Liver (tissue), 10 donors: ENCODE measurements at places on chromosomes 16 and 17. TPM values are rescaled to one million over a fixed set of nuclear protein-coding genes. Genes with fewer than 3 reads are reported as not detected.

Gene FZD2
- 0.42 TPM for total RNA-seq

Gene TMC6
- 18.3 TPM for total RNA-seq

Gene ALOX12
- not detected for total RNA-seq

Gene MC1R
- total RNA-seq, result 0.19 TPM

Gene EXOC3L1
- 2.2 TPM for total RNA-seq

Gene LRRC46
- total RNA-seq, result under 0.01 TPM

Gene SSTR5
- total RNA-seq, result not detected

Gene CNTNAP4
- total RNA-seq, result 0.09 TPM

Gene ZACN
- total RNA-seq, result not detected

Gene KRTAP17-1
- total RNA-seq, result not detected

Gene MARCHF10
- total RNA-seq, result not detected

Gene ZNF747
- total RNA-seq, result 6.9 TPM

Gene CES4A
- total RNA-seq, result 1.6 TPM

Gene CCDC154
- not detected for total RNA-seq

Gene CCT6B
- 1.9 TPM for total RNA-seq

Gene SLC25A39
- 62.0 TPM for total RNA-seq

Gene PYCARD
- 35.9 TPM for total RNA-seq

Gene ASPHD1
- not detected for total RNA-seq

Gene KRTAP4-4
- not detected for total RNA-seq

Gene VAT1L
- 0.17 TPM for total RNA-seq
